ENCODE measurements at places on chromosomes 5 and 9.

DNA sequence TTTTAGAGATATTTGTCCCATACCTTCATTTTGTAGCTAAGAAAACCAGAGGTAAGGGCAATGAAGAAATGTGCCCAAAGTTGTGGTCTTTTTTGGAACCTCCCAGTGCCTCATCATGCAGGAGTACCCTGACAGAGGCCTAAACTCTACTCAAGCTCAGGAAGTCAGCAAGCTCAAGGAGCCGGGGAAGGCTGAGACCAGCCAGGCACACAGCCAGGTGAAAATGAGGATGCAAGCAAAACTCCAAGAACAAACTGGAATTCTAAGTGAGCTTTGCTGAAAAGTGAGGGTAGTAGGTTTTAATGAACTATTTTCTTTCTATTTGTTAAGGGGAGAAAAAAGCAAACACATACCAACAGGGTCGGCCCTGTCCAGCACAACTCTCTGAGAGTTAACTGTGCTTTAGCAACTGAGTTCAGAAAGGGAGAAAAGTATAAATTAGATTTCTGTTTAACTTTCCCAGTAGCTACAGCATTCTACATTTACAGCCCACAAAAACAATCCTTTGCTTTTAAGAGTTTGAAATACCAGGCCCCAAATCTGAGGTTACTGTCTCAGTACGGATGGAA, 146.4 kb downstream of the GNAQ start:
- no peak for DNase-seq

DNA sequence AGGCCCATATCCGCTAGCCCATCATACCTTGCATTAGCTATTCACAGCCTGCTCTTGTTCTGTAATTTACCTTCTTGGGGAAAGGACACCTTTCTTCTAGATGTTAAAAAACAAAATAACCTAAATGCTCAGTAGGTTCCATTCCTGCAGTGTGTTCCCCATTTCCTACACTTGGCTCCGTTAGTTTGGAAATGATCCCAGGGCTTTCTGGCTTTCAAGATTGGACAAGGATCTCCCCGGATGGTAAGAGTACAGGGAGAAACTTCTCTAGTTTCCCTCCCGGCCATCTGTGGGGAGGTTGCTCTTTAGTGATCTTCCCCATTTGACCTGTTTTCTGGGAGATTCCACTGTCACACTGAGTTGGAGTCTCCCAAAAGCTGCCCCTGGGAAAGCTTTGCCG, 27.3 kb upstream of the STC2 start:
- no peak for DNase-seq

DNA sequence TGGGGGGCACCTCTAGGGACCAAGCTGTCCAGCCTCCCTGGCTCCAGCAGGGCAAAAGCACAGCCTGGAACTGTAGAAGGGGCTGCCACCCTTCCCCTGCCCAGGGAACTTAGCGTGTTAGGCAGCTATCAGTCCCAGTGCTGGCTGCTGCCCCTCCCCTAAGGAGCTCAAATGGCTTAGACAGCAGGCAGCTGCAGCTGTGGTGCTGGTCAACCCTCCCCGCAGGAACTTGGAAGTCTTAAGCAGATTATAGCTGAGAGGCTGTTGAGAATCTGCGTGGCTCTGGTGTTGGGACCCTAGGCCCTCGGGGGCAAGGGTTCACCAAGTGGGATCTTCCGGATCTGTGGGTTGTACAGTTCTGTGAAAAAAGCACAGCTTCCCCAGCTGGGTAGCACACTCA, 536.5 kb upstream of the CDH10 start:
- no peak for DNase-seq

- DNase-seq = no peak
These were observed 54.2 kb downstream of the PCDHGC5 start for GRCh38 chr5:141543053-141543452.

GRCh38 chr5:132488590-132488989, 2.0 kb downstream of the IRF1 start:
- no peak for DNase-seq

DNA sequence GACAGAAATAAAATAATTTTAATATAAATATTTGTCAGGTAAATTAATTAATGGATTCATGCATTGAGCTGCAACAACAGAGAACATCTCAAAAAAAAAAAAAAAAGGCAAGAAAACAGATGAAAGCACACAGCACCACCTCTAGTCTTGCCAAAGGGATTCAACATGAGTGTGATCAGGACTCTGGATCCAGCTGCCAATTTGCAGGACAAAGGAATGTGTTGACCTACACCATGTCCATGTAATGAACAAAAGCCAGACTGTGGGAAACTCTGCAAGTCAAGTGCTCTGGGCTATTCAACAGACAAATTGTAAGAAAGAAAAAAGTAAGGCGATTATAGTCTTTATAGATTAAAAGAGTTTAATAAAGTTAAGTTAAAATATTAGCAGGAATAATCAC, 769.3 kb downstream of the TLR4 start:
- DNase-seq = no peak

DNA sequence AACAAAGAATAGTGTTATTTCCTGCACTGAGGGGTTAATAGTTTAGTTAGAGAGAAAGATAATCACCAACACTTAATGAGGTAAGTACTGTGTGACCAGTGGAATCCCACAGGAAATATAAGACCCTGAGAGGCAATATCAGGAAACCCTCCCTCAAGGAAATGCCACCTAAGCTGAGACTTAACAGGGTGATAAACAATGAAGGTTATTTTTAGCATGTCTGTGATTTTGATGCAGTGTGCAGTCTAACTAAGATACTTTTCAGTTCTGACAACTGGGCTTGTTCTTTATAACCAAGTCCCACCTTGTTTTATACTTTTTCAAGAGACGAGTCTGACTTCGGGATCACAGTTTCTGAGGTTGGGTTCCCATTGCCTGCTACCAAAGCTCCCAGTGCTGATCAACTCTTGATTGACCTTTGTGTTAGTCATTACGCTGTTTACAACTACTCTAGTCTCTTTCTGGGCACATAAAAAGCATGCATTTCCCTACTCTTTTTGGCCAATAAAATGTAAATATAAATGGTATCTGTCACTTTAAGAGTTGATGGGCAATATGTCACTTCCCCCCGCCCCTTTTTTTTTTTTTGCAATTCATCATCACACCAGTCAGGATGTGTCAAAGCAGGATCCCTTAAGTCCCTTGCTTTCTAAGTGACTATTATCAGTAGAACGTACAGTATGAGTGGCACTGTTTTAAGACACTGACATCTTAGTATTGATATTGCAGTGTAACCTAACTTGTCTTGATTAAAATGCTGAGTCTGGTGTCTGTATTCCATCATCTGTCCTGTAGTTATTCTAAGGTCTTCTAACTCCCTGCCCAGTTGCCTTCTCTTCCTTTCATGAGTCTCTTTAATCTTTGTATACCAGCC, 31.4 kb downstream of the C6 start:
- DNase-seq = no peak

DNA sequence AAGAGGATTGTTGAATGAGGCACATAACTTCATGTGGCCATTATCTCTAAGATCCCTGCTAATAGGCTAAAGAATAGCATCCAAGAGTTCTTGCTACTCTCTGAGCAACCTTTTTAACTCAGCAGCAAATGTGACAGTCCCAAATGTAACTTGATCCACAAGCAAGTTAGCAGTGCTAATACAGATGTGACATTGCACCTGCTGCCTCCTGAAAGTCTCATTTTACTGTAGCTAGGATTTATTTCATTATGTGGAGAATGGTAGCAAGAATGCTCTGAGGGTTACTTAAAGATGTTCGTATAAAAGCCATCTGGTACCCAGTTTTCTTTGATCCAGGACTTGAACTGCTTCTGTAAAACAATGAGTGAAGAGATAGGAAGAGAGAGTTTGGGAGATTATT, 45.8 kb downstream of the CDH10 start:
- DNase-seq = no peak

GRCh38 chr9:105658351-105658750, 3.9 kb upstream of the TAL2 start:
- no peak for DNase-seq

DNA sequence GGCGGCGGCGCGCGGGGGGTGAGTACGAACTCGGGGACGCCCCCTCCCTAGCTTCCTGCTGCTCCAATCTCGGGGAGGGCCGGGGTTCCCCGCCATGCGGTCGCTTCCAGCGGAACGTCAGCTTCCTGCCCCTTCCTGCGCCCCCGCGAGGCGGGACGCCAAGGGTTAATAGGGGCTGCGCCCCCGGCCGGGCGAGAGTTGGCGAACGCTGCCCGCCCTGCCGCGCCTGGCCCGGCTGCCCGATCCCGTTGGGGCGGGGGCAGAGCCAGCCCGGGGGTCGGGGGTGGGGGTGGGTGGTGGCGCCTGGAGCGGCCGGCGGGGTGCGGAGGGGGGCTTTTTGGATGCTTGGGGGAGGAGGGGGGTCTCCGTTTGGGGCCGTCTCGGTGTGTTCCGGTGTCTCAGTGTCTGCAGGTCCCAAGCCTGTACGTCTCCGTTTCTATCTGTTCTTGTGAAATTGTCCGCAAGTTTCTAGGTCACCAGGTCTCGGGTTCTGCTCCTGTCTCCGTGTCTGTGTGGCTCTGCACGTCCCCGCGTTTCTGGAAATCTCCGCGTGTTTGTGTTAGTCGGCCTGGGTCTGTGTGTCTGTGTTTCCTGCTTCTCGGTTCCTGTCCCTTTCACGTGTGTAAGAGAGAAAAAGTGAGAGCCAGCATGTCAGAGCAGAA, 789 bp downstream of the COL27A1 start:
- DNase-seq = no peak

GRCh38 chr9:31554941-31555340, 829.5 kb upstream of the ACO1 start:
- no peak for DNase-seq

- no peak for DNase-seq
These were observed 266.9 kb downstream of the ARHGAP26 start for GRCh38 chr5:143037071-143037470.

DNA sequence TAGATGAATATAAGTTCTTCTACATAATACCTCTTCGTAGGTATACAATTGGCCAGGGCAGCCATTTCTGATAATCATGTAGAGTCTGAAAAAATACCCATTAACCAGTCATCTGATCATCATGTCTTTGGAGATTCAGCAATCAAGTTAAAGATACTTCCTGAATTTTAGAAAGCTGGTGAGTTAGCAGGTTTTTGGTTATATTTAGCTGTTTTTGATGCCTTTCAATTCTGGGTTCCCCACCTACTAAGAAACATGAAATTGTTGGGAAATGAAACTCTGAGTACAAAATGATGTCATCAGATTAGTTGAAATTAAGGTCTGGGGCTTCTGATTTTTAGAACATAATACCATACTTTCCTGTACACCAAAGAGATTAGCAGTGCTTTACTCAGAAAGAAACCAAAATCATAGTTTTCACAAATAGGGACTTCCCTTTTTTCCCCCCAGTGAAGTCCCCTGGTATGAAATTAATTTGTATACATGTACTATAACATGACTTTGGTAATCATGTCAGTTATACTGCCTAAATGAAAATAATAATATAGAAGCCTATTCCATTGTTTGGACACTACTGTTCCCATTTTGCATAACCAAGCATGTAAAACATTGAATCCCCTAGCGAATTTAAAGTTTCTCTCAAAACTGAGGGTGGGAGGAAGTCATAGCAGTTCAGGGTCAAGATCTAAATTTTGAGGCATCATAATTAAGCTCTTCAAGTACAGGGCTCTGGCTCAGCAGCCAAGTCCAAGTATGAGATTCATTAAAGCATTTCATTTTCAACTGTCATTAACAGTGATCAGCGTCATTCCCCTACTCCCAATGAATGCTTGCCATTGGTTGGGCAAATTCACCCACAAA, 17.9 kb downstream of the PRLR start:
- DNase-seq = no peak

- DNase-seq = no peak
These were observed at the start of gene EGFLAM for GRCh38 chr5:38258319-38259061. Gene EGFLAM (plus strand): TSS chr5:38258559. CDS start chr5:38258755, 196 bp downstream.

DNA sequence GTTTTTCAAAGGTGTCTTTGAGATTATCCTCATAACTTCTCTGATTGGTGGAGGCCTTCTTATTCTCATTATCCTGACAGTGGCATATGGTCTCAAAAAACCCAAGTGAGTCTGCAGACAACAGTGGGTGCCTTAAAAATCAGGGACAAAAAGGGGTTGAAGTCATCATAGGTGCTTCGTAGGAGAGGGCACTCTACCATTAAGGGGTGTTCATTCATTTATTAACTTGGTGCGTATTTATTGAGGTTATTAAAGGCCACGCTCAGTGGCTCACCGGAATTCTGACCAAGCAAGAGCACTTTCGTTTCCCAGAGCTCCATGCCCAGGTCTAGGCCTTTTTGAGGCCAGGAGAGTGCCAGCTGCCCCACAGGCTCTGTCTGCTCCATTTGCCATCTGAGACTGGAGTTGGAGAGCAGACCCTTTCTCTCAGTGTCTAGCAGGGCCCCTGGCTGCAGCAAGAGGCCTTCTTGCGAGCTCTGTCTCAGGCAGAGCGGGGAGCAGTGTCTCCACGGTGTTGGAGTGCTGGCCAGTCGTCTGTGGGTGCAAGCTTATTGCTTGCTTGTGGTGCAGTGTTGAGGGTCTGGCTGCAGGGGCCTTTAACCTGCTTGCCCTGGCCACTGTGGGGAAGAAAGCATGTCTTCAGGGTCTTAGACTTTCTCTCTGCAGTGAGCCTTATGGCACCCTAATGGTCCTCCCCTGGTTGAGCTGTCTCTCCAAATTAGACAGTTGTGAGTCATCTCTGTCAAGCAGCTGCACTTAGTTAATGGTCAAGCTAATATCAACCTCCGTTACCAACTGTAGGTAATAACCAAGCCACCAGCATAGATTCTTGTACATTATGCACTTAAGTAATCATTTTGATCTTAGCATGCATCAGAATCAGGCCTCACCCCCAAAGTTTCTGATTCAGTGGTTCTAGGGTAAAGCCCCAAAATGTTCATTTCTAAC, 62.6 kb downstream of the IL31RA start:
- DNase-seq = no peak

DNA sequence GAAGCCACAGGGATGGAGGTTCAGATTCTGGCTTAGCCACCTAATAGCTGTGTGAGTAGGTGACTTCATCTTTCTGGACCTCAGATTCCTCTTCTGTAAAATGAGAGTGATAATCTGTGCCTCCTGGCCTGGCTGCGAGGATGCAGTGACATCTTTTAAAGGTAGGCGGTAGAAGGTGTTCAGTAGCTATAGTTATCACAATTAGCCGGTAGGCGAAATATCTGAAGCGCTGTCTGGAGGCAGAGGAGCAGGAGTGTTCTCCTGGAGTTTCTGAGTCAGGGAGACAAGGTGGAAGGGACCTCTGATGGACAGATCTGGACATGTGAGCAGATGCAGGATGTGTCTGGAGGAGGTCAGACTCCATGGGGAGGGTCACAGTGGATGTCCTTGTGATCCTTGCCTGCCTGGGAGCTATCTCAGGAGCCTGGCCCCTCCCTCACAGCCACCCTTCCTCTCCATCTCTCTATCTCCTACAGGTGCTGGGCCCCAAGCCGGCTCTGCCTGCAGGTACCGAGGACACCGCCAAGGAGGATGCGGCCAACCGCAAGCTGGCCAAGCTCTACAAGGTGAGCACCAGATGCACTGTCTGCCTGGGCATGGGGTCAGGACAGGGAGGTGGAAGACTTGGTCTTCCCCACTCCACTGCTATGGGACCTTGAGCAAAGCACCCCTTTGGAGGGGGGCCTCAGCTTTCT, 45.6 kb downstream of the GSN start:
- no peak for DNase-seq

Data from NCI-H226 (cell line).